Naive thymus-derived CD8-positive, alpha-beta T cell (primary cell): ENCODE measurements at places on chromosomes 11 and 22. TPM values are rescaled to one million over a fixed set of nuclear protein-coding genes. Genes with fewer than 3 reads are reported as not detected.

DNA sequence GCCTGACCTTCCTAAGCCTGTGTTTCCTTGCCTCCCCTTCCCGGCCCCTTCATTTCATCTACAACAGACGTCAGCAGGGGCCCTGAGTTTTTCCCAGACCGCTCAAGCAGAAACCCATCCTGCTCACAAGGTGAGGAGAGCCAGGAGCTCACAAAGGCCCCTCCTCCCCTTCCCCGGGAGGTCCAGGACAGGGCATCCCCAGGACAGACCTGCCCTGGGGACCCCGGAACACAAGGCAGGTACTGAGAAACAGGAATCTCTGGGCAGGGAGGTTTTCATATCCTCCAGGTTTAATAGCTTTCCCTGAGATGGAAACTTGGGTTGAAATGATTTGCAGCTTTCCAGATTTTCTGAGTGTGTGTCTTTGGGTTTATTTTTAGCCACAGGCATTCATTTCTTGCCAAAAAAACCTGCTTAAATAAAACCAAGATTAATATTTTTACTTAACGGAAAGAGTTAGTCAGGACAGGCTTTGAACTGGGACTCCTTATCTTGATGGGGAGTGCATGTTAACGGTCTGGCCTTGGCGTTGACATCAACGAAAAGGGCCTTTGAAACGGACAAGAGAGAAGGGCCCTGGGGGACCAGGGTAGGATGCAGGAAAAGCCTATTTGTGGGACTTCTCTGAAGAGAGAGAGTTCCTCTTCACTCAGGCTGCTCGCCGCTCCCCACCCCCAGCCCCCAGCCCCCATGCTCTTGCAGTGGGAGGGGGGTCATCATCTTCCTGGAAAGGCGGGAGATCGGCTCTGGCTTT lies 38.5 kb downstream of the TIMP3 start:
- DNase-seq: no peak

- no peak for DNase-seq
Measured at GRCh38 chr11:128551058-128551457, 36.3 kb downstream of the ETS1 start.

Gene BAIAP2L2
- total RNA-seq: 2.7 TPM

Gene CAPN1
- 99.5 TPM for total RNA-seq

GRCh38 chr11:73757598-73757997 lies 3.3 kb downstream of the RAB6A start:
- DNase-seq: no peak

GRCh38 chr11:65927904-65928397 lies 8.7 kb downstream of the DRAP1 start:
- peak; percentile 85 for DNase-seq

DNA sequence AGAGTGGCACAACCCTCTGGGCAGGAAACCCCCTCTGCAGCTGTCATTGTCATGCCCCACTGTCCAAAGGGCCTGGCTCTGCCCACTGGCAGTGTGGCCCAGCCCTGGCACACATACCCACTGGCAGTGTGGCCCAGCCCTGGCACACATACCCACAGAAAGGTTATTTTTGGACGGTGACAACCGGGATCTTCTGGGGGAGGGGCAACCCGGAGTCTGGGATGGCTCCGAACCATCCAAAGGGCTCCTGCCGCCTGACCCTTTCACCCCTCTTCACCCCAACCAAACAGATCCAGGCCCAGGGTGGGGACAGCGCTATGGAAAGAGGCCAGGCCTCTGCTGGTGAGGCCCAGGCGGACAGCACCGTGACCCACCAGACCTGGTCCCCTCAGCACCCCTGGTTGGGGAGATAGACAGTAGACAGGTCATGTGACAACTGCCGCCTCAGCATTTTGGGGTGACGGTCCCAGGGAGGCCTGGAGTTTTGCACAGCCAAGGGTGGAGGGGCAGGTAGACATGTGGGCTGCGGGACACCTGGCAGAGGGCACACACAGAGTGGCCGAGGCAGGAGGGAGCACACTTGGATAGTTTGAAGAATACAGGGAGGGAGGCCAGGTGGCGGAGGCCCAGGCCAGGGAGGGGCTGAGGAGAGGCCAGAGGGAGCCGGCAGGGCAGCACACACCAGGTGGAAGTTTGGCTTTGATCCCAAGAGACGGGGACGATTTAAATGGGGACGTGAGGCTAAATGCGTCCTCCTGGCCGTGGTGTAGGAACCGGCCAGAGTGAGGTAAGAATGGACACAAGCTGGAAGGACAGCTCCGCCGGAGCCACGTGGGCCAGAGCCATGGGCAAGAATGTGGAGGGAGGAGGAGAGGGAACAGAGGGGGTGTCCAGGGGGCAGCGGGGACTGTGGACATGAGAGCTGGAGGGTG lies 2.9 kb downstream of the MAPK12 start:
- no peak for DNase-seq

Gene GAL3ST1
- total RNA-seq: 1.6 TPM

GRCh38 chr11:7275133-7275532 lies 23.4 kb downstream of the SYT9 start:
- DNase-seq: no peak

DNA sequence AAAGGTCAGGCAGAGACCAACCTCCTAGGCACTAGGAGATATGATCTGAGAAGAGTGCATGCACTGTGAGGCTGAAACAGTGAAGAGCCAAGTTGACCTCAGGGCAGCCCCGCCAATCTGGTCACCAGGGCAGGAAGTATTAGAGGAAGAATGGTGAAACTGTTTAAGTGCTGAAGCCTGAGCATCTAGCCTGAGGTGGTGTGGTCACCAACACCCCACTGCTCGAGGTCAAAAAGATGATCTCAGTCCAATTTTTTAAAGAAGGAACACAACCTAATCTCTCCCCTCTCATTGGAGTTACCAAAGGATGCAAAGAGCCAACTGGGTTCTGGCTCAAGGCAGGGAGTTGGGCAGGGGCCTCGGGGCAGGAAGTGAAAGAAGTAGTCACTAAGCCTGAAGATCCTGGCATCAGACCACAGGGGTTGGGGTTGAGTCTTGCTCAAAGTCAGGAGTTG lies 4.0 kb downstream of the APBB1 start:
- DNase-seq: no peak

DNA sequence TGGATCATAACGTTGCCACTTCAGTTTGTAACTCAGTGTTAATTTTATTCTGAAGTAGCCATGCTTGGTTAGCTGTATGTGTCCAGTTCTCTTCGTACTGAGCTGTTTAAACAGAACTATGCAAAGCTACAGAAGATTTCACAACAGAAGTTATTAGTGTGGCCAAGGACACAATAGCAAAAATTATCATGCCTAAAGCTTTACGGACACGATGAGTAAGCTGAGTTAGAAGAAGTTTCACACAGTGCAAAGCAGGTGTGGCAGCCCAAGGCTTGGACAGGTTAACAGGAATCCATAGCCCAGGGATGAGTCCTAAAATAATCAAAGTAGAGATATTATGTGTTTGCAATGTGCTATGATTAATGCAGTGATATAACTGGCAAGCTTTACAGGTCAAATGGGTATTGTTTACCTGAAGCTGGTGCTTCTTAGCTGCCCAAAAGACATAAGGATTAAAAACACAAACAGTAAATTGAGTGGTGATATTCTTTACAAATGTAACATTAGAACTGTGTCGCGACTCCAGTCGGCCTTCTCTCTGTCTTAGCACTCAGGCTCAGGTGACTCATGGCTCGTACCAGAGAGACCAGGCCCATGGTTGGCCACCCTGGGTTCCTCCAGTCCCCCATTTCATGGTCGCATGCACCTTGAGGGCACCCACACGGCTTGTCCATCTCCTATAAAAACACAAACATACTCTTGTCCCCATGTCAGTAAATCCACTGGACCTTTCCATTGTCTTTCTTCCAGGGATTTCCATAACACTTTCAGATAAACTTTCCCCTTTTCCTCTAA lies 35.5 kb upstream of the NCAM1 start:
- DNase-seq: no peak

- DNase-seq: no peak
Measured at GRCh38 chr22:24072361-24072760, 61.3 kb downstream of the CABIN1 start.

DNA sequence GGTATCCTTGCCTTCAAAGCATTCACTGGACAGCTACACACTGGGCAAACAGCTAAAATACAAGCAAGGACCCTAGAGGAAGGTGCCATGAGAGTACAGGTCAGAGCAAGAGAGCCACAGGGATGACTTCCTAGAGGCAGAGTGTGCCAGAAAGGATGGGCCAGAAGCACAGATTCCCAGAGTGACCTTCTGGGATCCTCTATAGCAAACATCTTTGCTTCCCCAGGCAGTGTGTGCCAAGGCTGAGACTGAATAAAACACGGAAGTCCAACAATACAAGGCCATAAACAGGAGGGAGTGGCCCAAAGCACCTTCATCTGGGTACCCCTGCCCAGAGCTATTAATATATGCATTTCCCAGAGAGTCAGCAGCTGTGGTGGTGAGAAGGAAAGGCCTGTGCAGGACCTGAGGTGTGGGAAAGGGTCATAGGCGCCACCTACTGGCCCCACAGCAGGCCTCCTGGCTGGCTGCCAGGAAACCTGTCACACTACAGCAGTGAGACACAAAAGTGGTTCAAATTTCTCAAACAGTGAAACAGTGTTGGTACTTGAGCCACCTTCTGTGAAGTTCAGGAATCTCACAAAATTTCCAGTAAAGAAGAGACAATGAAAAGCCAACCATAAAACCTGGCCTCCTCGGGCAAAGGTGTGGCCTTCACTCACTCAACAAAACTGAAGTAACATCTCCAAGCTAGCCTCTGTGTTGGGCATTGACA lies 20.3 kb downstream of the CLPB start:
- DNase-seq: peak; percentile 66

Gene OR2AG2
- total RNA-seq: not detected

Gene SEPTIN3
- total RNA-seq: 0.18 TPM

Gene MRGPRE
- total RNA-seq: not detected

DNA sequence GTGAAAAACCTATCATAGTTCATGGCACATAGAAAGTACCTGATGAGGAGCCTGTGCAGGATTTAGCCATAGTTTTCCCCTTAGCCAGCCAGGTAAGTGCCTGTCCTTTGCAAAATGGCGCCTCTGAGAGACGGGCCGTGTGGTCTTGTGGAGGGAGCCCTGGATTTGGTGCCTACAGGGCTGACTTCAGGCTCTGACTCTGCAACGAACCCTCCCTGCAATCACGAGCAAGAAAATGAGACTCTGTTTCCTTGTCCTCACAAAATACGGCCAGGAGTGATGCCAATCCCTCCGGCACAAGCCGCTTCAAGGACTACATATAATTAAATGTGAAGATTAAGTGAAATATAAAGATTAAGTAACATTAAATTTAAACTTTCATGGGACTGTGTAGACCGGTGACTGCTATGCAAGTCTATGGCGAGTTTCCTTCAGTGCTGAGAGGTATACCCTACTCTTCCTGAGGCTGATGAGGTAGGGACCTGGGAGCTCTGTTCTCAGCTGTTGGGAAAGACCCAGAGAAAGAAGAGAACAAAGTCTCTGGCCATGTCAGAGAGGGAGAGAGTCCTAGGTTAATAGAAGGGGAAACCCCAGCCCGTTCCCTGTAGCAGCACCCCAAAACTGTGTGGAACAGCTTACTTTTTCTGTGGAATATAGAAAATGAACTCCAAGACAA lies 6.1 kb upstream of the CXCR5 start:
- DNase-seq: no peak

DNA sequence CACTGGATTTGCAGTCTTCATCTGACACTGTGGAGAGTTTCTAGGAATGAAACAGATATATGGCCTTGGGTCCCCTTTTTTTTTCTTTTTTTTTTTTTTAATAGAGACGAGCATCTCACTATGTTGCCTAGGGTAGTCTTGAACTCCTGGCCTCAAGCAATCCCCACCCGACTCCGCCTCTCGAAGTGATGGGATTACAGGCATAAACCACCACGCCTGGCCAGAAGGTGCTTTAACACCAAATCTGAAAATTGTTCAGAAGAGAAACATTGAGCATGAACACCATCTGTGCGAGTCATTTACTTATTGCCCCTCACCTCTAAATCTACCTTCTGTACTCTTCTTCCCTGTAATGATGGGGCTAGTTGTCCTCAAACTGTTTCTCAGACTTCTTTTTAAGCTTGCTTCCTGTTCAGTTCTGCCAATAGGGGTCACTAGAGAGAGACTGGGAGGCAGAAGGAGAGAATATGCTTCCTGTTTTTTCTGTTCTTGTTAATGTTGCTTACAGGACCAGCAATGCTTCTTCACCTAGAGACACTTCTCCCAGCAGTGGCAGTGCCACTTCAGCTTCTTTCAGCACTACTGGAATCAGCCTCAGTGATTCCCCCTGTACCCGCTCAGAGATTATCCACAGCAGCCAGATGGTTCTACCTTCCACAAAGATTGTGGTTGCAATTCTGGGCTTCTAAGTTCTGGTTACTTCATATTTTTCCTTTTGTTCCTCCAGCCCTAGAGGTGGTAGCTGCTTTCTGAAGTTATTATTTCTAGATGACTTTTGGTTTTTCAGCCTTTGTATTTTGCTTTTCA lies 20.8 kb upstream of the ZBED5 start:
- DNase-seq: peak; percentile 27

DNA sequence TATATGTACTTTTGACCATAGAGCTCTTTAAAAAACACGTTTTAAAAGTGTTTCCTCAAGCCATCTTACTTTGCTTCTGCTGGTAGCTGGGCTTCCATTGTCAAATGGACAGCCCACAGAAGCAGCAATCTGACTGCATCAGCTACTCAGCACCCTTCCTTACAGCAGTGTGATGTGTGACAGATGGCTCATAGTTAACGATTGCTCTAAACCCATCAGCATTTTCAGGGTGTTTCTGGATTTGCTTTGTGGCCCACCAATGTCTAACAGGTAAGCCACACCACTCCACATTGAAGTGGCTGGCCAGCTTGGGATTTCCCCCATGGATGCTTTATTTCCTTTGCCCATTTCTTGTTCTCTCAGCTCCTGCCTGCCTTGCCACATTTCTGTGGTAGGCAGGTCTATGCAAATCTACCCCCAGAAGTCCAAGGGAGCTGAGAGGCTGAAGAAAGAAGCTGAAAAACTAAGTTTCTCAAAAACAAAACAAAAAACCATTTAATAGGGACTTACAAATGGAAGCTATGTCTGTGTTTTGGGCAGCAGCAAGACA lies 7.3 kb upstream of the FAR1 start:
- DNase-seq: no peak

GRCh38 chr22:25142102-25142501 lies 57.6 kb upstream of the CRYBB3 start:
- no peak for DNase-seq

GRCh38 chr11:120786206-120786735 lies 237.6 kb upstream of the TBCEL start:
- no peak for DNase-seq

Gene APOL1
- 15.3 TPM for total RNA-seq
